Esophagus squamous epithelium (tissue), 5 donors: ENCODE measurements at places on chromosomes 5 and 9.

GRCh38 chr5:93915142-93915553 is 173.7 kb upstream of the POU5F2 start:
- DNase-seq = no peak

GRCh38 chr9:121499177-121499426 is 542 bp downstream of the GGTA1 start:
- no peak for DNase-seq

- DNase-seq = no peak
Observed at GRCh38 chr5:170034231-170034630, 53.9 kb upstream of the INSYN2B start.

DNA sequence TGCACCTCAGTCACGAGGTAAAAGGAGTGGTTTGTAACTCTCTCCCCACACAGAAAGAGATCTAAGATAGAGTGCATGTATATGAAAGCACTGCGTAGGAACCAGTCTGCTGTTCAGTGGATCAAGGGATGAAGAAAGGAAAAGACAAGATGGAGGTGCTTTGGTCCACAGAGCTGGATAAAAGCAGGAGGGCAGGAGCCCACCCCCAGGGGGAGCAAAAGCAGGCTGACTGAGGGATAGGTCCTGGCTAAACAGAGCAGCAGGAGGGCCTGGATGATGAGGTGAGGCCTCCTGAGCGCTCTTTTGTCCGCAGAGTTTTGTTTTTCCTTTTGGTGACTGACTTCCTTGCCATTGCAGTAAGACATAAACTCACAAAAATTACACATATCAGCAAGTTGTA is 293.5 kb upstream of the C9orf72 start:
- DNase-seq = no peak

DNA sequence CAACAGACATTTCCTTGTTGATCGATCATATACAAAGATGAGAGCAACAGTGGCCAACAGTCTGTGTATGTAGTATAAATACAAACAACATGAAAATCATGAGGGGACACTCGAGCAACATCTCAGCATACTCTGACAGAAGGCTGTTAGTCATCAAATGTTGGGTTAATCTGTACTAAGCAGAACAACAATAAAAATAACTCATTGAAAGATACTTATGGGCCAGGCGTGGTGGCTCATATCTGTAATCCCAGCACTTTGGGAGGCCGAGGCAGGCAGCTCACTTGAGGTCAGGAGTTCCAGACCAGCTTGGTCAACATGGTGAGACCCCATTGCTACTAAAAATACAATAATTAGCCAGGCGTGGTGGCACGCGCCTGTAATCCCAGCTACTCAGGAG is 67.3 kb downstream of the SCAI start:
- no peak for DNase-seq

DNA sequence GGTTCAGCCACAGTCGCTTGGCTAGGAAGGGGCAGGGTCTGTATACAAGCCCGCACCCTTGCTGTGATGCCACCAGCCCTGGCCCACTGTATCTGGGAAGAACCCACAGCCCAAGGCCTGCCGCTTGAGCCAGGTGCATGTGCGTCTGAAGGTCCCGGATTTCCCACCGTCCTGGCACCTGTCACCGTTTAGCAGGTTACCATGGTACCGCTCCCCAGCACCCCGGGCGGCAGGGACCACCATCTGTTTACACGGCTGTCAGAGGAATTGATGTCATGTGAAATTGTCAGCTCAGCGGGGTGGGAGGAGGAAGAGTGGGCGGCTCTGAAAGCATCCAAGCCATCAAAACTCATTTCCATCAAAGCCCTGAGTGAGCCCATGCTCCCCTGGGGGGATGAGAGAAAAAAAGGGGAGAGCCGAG is 92.7 kb downstream of the HRH2 start:
- no peak for DNase-seq

- DNase-seq = no peak
Observed at GRCh38 chr5:134550271-134551214, 25.1 kb downstream of the JADE2 start.
